ENCODE measurements at places on chromosomes 2 and 18.

GRCh38 chr2:16728351-16729136 is 62.9 kb upstream of the CYRIA start:
- DNase-seq, result no peak

- DNase-seq, result no peak
Measured at GRCh38 chr2:177183860-177184259, 28.7 kb upstream of the HNRNPA3 start.

GRCh38 chr2:95385570-95385984 is 16.9 kb upstream of the FAHD2A start:
- no peak for DNase-seq

GRCh38 chr2:30732876-30733275 is 74.4 kb downstream of the CAPN13 start:
- no peak for DNase-seq

- no peak for DNase-seq
Measured at GRCh38 chr2:154189953-154190352, 318.2 kb downstream of the GALNT13 start.

DNA sequence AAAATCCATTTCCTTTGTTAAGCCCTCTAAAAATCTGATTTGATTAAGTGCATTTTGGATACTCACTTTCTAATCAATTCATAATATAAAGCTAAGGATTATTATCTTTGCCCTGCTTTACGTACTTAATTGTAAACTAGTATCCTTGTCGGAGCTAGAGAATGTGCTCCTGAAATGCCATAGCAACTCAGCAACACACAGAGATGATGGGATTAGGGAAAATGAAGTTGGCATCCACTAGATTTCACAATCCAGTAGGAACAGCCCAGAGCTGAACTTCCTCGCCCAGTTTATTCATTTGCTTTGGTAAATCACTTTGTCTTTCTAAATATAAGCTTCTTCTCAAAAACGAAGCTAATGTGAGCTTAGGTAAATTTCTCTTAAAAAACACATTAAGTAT is 386.3 kb downstream of the CTNNA2 start:
- DNase-seq, result no peak

- no peak for DNase-seq
Measured at GRCh38 chr2:232339121-232340081, 39.1 kb upstream of the ALPP start.

DNA sequence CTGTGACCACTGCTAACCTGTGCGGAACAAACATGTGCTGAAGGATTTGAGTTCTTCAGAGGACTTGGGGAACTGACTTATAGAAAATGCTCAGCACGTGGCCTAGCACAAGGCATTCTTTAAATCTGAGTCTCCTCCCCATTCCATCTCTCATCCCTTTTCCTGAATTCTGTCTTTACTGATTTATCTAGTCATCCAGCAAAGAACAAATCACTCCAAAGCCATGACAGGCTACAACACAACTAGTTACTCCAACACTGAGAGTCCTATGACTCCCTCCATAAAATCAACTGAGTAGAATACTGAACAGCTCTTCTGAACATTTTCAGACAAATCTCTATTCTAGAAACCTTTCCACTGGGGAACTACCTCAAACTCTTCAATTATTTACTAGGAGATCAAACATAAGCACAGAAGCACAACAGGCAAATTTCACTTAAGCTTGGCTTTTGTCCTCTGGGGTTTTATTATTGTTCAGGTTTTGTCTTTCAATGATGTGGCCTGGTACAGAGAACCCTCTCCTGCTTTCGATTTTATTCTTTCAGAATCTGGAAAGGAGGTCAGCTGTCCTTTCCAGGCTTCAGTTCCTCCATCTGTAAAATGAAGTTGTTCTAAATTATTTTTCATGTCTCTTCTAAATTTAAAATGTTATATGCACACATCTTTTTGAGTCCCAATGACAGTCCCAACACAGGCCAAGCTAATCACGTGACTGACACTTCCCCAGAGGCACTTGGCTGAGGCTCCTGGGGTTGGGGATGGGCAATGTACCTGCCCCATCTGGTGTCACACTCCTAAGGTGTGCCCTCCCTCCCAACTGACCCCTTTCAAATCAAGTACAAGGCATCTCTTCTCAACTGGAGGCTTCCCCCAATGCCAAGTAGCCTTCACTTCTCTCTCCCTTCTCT is 31.8 kb downstream of the RNU4ATAC start:
- DNase-seq, result no peak

- no peak for DNase-seq
Measured at GRCh38 chr2:233063269-233063975, 3.3 kb downstream of the INPP5D start.

All from fibroblast of the conjunctiva (primary cell).